ENCODE measurements at places on chromosomes 13 and 19.

GRCh38 chr13:18952225-18953016, 229.2 kb downstream of the TUBA3C start:
- no peak for DNase-seq

- no peak for DNase-seq
These were observed 214.0 kb downstream of the DLEU7 start for GRCh38 chr13:50629497-50629896.

GRCh38 chr13:20258208-20258962, 26.3 kb upstream of the GJB6 start:
- peak; percentile 39 for DNase-seq

DNA sequence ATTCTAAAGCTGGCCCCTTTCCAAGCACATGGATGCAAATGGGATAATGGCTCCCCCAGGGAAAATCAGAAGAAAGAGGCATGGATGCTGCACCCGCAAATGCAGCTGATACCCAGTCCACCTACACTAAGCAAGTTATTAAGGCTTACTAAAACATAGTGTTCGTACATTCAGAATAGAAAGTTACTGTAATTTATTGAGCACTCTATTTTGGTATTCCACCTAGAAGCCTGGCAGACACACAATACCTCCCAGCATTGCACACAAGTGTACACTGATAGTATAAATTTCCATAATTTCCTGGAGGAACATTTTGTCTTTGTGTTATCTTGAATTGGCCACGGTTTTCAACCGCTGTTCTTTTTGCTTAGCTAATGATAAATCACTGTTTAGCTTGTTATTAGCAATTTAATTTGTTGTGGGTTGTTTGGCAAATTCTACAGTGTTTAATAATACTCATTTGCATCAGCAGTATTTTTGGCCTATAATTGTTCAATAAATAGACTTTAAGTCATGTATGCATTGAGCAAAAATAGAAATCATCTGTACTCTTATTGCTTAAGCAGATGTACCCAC, 94.5 kb upstream of the MRI1 start:
- no peak for DNase-seq

DNA sequence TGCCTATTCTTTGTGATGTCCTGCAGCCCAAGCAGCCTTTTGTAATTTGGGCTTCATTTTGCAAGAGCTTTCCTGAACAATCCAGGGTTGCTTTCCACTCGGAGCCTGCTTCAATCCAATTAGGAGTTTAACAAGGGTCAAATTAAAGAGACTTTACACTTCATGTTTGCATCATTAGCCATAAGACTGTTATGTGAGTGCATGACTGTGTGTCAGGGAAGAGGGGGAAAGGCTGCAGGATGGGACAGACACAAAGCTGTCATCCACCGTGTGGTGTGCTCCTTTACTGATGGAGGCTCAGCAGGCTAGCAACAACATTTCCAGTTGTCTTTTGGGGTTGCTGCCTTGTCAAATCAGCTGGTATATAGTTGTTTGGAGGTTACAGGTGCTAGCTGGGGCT, 23.7 kb upstream of the MAB21L1 start:
- DNase-seq = no peak

- DNase-seq = no peak
These were observed 71.8 kb downstream of the TBC1D4 start for GRCh38 chr13:75410207-75410606.

- DNase-seq = no peak
These were observed 236.7 kb upstream of the SLITRK1 start for GRCh38 chr13:84118839-84119409.

DNA sequence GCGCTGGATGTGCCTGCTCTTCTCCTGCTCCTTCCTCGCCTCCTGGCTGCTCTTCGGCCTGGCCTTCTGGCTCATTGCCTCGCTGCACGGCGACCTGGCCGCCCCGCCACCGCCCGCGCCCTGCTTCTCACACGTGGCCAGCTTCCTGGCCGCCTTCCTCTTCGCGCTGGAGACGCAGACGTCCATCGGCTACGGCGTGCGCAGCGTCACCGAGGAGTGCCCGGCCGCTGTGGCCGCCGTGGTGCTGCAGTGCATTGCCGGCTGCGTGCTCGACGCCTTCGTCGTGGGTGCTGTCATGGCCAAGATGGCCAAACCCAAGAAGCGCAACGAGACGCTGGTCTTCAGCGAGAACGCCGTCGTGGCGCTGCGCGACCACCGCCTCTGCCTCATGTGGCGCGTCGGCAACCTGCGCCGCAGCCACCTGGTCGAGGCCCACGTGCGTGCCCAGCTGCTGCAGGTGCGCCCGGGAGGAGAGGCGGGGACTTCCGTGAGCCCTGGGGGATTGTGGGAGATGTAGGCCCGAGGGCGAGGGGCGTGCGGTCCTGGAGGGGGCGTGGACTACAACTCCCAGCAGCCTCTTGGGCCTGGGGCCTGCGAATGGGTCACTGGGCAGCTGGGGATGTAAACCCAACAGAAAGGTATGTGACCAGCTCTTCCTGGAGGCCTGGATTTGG, 6.7 kb downstream of the KCNJ14 start:
- no peak for DNase-seq

DNA sequence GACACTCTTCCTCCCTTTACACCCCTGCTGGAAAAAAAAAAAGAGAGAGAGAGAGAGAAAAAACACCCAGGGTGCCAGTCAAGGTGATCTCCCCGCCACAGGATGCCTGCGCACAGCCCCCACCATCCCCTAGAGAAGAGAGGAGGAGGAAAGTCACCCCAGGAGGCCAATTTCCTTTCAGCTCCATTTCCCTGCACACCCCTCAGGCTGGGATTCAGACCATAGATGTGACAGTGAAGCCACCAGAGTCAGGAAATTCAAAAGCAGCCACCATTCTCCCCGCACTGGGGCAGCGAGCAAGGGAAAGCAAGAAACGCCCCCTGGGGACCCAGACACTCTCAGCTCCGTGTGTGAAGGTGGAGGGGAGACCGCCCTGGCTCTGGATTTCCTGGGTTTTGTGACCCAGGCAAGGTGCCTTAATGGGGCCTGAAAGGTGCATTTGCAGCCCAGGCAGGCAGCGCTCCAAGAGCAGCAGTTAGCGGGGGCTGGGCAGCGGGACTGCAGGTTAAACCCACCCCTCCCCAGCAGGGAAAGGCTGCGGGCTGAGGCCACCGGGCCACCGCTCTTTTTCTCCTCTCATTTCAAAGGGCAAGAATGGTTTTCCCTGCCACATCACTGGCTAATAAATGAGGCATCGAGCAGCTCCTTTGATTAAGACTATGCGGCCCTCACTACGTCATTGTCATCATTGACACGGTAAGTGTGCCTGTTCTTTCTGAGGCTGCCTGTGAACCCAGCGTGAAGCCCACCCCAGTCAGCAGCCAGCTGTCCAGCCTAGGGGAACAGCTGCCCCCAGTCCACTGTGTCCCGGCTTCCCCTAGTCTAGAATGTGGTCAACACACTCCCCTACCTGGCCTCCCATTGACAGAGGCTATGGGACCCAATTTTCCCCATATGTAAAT, 83.8 kb upstream of the TM9SF2 start:
- DNase-seq = no peak

GRCh38 chr19:4295972-4296771, 6.0 kb downstream of the TMIGD2 start:
- no peak for DNase-seq

GRCh38 chr19:40605216-40605971, 4.2 kb downstream of the LTBP4 start:
- no peak for DNase-seq

DNA sequence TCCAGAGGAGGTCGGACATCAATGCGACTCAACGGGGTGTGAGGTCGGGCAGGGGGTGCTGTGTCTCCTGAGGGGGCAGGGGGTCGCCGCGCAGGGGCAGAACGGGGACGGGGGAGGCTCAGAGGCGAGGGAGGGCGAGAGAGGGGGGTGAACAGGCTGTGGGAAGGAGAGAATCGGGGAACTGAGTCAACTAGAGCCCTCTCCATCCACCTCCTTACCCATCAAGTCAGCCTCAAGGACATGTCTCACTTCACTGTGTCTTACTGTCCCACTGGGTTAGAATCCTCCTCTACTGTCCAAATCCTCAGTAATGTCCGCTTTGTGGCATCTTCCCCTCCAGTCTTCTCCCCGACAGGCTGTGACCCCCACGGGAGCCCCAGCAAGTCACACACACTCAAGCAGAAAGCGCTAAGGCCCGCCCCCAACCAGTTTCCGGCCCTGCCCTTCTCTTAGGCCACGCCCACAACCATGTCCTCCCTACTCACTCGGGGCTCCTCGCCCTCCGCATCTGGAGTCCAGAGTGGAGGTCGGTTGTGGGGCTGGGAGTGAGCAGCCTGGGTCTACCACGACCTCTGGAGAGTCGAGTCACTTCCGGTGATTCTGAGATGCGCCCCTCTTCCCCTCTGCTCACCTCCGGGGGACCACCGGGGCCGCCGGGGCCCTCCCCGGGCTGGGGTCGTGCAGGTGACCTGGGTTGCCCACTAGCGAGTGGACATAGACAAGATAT, 9.3 kb downstream of the PLEKHA4 start:
- no peak for DNase-seq
